Hindlimb muscle (tissue), 1 donor: ENCODE measurements at places on chromosomes 16 and 17.

DNA sequence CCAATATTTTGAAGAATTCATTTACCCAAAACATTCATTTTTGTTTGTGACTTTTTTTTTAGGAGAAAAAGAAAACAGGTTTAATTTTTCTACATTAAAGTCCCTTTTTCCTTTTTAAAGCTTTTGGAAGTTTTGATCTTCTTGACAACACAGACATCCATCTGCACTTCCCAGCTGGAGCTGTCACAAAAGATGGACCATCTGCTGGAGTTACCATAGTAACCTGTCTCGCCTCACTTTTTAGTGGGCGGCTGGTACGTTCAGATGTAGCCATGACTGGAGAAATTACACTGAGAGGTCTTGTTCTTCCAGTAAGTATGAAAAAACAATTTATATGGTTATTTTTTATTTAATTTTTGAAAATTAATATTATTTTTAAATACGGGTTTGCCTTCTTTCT, 37.2 kb downstream of the SIAH1 start:
- no peak for DNase-seq

DNA sequence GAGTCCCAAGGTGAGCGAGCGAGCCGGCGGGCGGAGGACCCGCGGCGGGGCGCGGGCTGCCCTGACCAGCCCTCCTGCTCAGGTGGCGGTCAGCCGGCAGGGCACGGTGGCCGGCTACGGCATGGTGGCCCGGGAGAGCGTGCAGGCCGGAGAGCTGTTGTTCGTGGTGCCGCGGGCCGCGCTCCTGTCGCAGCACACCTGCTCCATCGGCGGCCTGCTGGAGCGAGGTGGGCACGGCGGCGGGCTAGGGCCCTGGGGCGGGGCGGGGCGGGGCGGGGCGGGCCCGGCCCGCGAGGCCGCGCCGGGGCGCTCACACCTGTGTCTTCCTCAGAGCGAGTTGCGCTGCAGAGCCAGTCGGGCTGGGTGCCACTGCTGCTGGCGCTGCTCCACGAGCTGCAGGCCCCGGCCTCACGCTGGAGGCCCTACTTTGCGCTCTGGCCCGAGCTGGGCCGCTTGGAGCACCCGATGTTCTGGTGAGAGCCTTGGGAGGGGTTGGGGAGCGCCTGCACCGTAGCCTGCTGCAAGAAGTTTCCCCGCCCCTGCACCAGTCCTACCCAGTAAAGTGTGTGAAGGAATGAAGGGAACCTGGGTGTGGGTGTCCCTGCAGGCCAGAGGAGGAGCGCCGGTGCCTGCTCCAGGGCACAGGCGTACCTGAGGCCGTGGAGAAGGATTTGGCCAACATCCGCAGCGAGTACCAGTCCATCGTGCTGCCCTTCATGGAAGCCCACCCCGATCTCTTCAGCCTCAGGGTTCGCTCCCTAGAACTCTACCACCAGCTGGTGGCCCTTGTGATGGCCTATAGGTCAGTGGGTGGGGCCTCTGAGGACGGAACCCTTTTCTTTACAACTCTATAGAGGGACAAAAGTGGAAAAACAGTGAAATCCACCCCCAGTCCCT, 802 bp downstream of the SETD6 start:
- DNase-seq, result no peak

GRCh38 chr17:49970498-49970897, 1.5 kb downstream of the DLX4 start:
- DNase-seq, result no peak

DNA sequence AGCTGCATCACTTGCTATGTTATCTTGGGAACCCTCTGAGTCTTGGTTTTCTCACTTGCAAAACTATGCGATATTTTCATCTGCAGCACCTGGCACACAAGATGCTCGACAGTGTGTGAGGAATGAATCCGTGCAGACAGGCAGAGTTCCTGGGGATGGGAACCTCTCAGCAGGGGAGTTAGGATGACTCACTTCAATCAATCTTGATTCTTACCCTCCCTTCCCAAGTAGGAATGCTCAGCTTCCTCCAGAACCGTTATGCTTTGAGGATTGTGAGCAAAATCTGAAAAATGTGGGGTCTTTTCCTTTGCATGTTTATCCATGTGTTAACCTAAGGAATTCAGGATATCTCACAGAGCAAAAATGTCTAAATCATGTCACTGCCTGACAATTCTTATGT, 68.9 kb upstream of the HNF1B start:
- no peak for DNase-seq

DNA sequence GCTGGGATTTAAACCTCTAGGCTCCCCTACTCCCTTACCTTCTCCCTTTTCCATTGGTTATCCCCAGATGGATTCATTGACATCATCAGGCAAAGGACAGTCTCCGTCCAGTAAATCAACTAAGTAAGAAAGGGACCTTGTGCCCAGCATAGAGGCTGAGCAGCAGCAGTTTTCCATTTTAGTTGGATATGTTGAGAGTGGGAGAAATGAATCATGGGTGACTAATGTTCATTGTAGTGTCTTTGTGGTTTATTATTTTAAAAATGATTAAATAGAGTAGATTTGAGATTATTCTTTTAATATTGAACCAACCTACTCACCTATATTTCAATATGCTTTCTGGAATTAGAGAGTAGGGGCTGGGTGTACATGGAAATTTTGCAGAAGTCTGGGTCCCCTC, 99.4 kb upstream of the CACNG3 start:
- DNase-seq, result no peak
